Epithelial cell of proximal tubule (primary cell): ENCODE measurements at places on chromosomes 6 and 20.

GRCh38 chr6:82095091-82095490 lies 152.5 kb downstream of the IBTK start:
- DNase-seq: no peak

GRCh38 chr6:144131248-144131709 lies 19.0 kb upstream of the STX11 start:
- DNase-seq: no peak

GRCh38 chr6:98716341-98716740 lies 118.0 kb upstream of the POU3F2 start:
- no peak for DNase-seq

GRCh38 chr6:48061265-48061990 lies 49.6 kb downstream of the PTCHD4 start:
- DNase-seq: no peak

DNA sequence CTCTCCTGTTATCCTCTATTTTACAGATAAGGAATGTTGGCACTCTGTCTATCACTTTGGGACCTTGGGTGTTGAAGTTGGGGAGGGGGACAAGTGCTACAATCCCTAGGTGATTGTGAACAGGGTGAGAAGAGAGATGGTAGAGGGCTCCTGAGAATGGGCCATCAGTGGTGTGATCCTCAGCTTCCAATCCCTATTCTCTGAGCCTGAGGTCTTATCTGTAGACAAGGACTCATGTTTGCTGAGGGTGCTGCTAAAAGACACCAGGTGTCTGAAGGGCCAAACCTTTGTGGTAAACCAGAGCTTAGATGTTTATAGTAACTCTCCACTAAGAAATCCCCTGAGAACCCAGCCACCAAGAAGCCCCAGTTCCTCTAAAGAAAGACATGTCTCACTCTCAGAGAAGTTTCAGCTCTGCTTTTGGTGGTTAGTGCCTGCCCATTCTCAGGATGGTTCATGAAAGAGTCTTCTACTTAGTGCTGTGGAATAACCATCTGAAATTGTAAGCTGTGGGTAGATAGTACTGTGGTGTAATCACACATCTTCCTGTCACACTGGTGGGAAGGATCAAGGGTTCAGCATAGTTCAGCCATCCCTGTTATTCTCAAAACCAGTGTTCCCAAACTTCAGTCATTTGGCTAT lies 58.2 kb upstream of the IL20RA start:
- DNase-seq: no peak

GRCh38 chr20:32820698-32821377 lies 1.1 kb downstream of the MAPRE1 start:
- DNase-seq: no peak

GRCh38 chr20:57394121-57395082 lies 3.2 kb downstream of the RBM38 start:
- DNase-seq: no peak

DNA sequence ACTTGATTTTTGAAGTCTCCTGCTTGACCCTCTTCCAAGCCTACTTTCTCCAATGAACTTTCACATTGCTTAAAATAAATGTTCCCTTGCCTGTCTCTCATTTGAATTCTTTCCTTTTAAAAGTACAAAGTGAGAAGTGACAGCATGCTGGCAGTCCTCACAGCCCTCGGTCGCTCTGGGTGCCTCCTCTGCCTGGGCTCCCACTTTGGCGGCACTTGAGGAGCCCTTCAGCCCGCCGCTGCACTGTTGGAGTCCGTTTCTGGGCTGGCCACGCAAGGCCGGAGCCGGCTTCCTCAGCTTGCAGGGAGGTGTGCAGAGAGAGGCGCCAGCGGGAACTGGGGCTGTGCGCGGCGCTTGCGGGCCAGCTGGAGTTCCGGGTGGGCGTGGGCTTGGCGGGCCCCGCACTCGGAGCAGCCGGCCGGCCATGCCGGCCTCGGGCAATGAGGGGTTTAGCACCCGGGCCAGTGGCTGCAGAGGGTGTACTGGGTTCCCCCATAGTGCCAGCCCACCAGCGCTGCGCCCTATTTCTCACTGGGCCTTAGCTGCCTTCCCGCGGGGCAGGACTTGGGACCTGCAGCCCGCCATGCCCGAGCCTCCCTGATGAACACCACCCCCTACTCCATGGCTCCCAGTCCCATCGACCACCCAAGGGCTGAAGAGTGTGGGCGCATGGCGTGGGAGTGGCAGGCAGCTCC lies 31.9 kb downstream of the SERPINB6 start:
- DNase-seq: no peak

DNA sequence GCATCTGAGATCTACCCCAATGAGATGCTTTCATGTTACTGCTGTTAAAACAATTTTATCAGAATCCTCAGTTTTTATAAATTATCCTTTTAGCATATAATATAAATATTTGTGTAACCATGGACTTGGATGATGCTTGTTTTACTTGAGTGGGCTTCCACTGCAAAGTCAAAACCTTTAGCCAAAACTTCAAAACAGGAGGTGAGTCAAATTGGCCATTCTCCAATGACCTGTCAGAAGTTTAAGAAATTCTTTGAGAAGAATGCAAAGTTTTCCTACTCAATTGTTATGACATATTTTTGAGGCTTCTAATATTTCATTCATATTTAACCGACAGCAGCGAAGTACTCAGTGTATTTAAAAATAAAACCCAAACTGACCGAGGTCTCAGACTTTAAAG lies 507.9 kb downstream of the EYS start:
- DNase-seq: no peak

DNA sequence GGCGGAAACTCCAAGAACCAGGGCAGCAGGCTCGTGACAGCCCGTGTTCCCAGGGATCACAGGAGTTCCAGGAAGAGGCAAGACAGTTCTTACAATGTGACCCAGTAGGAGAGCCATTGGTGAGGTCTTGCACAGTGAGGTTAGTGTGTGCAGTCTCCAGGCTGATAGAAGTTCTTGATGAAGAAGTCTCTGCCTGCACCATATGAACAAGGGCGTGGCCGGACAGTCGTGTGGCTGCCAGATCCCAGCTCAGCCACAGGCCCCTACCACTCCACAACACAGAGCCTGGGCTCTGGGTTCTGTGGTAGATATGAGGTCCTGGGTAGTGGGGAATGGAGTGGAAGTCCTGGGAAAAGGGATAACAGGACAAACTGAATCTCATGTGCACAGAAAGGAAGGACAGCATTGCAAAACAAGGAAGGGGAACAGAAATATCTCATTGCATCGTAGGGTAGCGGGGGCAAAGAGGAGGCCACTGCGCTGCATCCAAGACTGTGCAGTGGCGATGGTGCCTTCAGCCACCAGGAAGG lies 65.2 kb downstream of the STX11 start:
- DNase-seq: no peak

DNA sequence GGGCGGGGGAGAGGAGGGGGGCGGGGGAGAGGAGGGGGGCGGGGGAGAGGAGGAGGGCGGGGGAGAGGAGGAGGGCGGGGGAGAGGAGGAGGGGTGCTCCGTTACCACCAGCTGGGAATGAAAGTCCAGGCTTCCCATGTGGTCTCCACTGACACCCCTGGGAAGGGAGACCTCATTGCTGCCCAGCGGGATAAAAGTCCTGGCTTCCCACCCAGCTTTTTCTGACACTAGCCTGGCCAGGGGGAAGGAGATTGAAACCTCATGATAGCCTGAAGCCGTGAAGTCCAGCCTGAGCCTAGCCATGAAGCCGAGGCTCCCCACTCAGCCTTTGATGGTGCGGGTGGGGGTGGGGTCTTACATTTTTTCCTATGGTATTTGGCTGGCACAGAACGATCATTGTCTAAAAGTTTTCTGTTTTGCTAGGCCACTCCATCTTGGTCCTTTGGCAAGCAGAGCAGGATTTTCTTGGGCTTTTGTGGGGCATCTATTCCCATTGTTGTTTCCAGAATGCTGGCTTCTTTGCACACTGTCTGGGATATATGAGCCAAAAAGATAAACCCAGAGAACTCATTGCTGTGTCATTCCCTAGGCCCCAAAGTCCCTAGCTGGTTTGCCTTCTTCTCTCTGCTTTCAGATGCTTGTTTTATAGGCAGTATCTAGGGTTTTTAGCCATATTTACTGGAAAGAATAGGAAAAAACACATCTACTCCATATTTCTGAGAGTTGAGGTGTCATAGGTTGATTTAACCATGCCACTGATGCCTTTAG lies 67.9 kb upstream of the RNF24 start:
- no peak for DNase-seq

DNA sequence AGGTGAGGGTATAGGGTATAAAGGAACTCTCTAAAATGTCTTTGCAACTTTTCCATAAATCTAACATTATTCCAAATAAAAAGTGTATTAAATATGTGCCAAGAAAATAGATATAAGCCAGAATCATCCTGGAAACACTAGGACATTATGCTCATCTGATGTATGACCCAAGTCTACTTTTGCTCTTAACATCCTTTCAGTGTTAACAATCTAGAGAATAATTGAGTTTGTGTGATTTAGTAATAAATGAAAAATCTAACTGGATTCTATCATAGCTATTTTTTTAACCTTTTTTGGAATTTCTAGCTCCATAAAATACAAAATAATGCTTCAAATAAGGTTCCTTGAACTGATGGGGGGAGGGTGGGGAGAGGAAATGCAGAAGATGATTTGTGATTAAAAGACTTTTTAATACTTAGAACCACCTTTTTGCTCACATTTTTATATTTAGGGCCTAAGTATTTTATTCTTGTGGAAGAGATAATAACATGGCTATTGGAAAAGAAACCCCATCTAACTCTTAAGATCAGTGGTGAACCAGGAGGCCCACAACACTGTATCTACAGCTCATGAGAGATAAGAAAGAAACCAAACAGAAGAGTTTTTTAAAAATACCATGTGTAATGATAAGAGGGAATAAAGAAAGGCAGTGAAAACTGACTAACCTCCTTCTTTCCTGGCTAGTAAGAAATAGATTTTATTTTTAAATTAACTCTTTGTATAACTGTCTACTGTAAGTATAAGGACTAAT lies 68.5 kb downstream of the PDSS2 start:
- DNase-seq: no peak

DNA sequence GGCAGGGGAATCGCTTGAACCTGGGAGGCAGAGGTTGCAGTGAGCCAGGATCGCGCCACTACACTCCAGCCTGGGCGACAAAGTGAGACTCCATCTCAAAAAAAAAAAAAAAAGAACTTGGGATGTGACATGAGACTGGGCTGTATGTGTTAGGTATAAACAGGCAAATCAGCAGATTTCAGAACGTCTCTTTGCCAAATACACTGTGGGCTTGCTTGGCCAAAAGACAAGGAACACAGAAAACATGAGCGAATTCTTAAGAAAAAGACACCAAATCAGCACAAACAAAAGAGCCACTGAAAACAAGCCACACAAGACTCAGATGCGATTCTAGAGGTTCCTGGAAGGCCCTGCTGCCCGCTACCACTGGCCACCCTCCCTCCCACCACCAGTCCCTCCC lies 12.5 kb downstream of the ETV7 start:
- DNase-seq: no peak

DNA sequence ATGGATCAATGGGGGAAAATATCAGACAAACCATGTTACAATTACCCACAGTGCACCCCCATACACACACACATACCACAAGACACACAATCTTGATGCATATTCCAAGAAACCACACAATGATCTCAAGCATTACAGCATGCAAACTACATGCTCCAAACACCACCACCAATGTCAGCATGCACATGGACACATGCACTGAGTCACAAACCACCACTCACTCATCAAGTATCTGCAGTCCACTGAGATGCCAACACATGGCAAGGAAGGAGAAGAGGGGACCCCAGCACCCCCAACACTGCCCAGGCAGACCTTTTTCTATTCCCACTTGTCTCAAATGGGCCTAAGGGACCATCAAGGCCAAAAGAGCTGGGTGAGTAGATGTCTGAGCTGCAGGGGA lies 91.6 kb downstream of the PREX1 start:
- no peak for DNase-seq

DNA sequence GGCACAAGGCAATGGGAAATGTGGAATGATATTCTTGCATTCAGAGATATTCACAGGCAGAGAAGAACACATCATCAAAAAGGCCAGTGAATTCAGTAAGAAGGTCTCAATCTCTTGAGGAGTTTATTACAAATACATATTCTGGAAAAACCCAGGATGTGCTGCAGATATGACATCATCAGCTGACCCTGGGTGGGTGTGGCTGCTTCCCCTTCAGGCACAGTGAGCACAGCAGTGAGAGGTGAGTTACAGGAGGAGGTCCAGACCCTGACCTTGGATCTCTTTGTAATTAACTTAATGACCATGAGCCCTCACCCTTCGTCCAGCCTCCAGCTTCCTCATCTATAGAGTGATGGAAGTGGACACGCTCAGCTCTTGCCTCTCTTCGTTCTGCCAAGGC lies 147.5 kb upstream of the SYNDIG1 start:
- DNase-seq: no peak

DNA sequence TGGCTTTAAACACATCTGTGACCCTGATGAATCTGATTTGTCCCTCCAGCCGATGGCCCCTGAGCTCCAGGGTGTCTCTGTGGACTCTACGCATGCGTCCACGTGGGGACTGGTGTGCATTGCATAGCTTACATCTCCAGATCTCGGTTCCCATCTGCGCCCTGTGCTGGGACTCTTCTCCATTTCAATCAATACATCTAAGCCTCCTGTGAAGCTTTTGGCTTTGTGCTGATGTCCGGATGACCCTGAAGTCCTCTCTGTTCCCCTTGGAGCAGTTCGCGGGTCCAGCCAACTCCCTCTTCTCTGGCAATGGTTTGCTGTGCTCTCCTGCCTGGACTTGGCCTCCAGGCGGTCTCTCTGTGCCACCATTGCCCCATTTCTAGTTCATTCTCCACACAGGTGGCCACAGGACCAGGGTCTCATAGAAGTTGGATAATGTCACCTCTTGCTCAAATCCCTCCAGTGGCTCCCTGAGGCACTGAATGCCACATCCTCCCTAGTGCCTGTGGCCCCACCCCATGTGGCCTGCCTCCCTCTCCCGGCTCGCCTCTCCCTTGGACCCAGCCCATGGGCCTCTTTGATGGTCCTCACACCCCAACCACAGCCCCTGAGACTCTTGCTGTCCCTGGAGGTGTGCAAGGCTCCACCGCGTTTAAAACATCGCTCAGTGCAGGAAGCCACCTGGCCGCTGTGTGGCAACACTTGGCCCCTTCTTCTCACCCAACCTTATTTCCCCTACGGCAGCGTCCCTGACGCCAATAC lies 155.4 kb downstream of the SYCP2 start:
- no peak for DNase-seq

DNA sequence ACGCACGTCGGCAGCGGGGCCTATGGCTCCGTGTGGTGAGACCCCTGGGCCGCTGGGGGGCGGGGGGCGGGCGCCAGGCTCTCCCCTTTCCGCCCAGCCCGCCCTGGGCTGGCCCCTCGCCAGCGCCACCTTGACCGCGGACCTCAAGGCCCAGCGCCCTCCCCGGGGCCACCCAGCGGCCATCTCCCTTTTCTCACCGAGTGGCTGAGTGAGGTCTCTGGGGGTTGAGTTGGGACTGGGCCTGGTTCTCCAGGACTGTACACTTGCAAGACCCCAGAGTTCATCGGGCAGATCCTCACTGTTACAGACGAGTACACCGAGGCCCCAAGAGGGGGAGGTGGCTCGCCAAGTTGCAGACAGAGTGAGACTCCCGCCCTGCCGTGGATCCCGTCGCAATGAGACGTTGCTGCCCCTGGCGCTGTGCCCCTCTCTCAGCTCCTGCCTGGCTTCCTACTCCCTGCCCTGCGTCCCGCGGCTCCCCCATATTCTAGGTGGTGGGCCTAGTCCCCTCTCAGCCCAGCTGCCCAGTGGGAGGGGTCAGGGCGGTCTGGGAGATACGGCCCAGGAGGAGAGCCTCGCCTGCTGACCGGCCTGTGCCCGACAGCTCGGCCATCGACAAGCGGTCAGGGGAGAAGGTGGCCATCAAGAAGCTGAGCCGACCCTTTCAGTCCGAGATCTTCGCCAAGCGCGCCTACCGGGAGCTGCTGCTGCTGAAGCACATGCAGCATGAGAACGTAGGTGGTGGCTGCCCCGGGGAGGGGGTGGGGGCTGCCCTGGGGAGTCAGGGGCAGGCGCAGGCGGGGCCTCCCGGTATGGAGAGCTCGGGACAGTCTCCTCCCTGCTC lies 576 bp downstream of the MAPK13 start:
- DNase-seq: no peak
